Activated T-helper 1 cell treated with Interleukin-2 at 50 U/mL for 16 hours (primary cell): ENCODE measurements at places on chromosomes 6 and 20.

GRCh38 chr6:138297761-138298298 is 79.5 kb upstream of the PBOV1 start:
- no peak for DNase-seq

- no peak for DNase-seq
Observed at GRCh38 chr6:156281266-156281665, 495.9 kb upstream of the ARID1B start.

DNA sequence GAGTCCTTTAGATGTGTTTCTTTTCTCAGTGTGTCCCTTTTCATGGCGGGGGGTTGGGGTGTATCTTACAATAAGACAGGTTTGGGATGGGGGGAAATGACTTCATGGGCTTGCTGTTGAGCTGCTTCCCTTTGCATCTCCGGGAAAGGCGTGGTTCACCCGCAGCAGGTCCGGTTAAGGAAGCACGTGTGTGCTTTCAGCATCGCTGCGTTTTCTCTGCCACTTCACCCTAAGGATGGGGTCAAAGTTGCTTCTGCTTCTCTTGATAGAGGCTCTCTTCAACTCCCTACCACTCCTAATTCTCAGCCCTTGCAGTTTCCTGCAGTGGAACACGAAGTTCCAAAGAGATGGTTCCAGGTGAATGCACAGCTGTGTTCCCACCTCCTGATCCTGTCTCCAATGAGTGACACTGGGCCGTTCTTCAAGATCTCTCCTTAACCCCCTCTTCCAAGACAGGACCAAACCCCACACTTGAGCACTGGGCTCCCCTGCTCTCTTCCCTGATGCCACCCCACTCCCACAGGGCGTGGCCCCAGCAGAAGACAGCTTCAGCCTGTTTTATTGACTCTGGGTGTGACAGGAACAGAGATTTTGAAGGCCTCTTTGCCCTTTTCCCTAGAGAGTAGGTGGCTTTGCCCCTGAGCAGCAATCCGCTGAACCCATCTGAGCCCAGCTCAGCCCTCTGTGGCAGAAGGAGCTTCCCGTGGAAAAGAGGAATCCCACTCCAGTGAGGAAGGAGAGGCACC is 85.2 kb downstream of the PLEKHG1 start:
- DNase-seq: no peak

DNA sequence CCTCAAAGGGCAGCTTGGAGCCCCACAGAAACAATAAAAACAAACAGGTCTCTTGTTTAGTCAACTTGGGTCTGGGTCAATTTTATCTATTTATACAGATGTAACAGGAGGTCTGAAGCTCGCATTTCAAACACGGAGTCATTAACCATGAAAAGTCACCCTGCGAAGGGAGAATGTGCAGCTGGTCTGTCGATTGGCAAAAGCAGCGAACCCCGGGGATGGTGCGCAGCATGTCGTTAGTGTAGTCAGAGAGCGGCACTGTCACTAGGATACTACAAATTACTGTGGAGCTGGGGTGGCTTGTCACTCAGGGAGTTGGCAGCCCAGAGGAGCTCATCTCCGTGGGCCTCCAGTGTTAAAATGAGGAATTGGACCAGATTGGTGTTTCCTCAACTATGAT is 190.4 kb upstream of the ARG1 start:
- DNase-seq: no peak

DNA sequence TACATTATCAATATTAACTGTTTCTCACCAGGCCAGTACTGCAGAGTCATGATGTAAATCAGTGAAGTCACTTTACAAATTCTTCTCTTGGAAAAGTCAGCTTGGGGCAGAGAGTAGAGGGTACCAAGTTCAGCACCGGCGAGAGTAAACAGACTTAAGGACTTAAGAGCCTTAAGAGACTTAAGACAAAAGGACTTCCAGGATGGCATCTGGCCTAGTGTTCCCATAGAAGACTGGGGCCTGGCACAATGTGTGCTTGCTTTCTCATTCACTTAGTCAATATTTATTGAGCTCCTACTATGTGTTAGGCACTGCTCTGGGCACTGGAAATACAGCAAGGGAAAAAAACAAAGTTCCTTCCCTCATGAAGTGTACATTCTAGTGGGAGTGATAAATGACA is 1.4 kb upstream of the SNPH start:
- DNase-seq: no peak

DNA sequence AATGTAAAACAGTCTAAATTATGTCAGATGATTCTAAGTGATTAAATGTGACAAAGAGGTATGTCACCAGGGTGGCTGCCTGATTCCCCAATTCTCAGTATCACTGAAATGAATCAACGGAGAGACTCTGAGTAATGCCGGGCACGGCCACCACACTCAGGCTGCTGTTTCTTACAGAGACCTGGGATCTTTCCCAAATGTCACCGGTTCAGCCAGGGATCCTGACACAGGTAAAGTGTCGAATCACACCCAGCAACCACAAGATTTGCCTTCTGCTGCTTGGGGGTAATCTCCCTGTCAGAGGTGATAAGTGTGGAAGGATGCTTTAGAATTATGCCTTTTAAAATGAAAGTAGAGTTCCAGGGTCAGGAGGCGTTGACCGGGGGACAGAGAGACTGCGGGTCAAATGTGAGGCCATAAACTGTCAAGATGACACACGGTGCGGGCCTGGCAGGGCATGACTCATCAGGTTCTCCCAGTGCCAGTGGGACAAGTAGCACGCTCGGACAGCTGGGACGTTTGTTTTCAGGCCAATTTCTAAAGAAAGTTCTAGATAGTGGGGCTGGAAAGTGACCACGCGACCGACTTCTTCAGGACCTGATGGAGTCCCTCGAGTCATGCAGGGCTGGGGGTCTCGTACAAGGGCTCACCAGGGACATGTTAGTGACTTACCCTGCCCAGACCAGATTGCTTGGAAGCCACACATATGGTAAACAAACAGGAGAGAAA is 48.9 kb downstream of the PRDM1 start:
- DNase-seq: no peak

GRCh38 chr20:41248368-41249024 is 69.0 kb downstream of the ZHX3 start:
- DNase-seq: no peak

GRCh38 chr6:49142421-49143151 is 320.5 kb downstream of the MMUT start:
- DNase-seq: no peak
